ENCODE measurements at places on chromosomes 6 and 20. TPM values are rescaled to one million over a fixed set of nuclear protein-coding genes. Genes with fewer than 3 reads are reported as not detected.

APOBEC2 gene
- not detected for total RNA-seq

DNA sequence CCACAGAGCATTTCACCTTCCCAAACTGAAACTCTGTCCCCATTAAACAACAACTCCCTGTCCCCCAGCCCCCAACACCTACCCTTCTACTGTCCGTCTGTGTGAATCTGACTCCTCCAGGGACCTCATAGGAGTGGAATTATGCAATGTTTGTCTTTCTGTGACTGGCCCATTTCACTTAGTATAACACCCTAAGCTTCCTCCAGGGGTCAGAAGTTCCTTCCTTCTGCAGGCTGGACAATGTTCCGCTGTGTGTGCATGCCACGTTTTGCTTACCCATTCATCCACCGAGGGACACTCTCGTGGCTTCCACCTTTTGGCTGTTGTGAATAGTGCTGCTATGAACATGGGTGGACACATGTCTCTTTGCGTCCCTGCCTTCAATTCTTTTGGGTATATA lies 37.6 kb upstream of the MPC1 start:
- no peaks in the 10 kb centered on the region for H3K27me3 ChIP-seq
- H3K36me3 ChIP-seq = peaks cover 18% of the 10 kb centered on the region
- no peak for DNase-seq
- no peak overlapping the region for H3K27ac ChIP-seq
- H3K4me3 ChIP-seq = no peak overlapping the region

PBOV1 gene
- not detected for total RNA-seq

HLA-DQA1 gene
- total RNA-seq = 3.6 TPM

PRL gene
- not detected for total RNA-seq

DNA sequence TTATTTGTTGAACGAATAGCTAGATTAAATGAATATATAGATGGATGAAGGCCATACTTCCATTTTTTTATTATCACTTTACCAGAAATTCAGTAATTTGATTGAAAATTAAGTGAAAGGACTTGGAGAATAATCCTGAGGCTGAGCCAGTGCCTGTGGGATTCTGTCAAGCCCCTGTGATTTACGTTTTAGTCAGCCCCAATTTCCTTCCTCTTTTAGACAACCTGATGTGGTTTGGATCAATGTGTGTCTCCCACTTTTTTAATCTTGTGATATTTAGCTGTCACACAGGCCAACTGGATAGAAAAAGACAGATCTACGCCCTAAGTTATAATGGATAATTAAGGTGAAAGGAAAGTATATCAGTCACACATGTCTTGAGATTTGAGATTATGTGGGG lies 188.8 kb downstream of the EDN1 start:
- H3K4me1 ChIP-seq = peaks cover 7% of the 10 kb centered on the region
- no peak overlapping the region for H3K27ac ChIP-seq
- H3K36me3 ChIP-seq = no peaks in the 10 kb centered on the region
- no peak overlapping the region for H3K4me3 ChIP-seq

DNA sequence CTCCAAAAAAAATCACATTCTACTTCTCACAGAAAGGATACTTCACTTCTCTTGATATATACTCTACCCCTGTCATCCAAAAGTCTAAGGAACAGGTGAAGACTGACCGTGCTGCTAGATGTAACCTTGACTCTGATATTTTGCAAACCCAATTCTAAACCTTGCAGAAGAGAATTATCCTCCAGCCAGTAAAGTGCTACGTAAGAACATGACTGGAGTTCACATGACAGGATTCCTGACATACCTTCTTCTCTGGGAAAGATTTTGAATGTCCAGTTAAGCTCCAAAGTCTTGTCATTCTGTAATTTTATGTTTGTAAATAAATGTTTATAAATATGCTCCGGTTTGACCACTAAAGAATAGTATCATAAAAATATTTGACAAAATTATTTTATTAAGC lies 35.8 kb downstream of the BTBD9 start:
- no peaks in the 10 kb centered on the region for H3K4me1 ChIP-seq
- H3K36me3 ChIP-seq = no peaks in the 10 kb centered on the region
- no peak overlapping the region for H3K4me3 ChIP-seq
